ENCODE measurements at places on chromosomes 6 and 20.

GRCh38 chr6:37137201-37138090, 32.5 kb upstream of the PIM1 start:
- no peak for DNase-seq

DNA sequence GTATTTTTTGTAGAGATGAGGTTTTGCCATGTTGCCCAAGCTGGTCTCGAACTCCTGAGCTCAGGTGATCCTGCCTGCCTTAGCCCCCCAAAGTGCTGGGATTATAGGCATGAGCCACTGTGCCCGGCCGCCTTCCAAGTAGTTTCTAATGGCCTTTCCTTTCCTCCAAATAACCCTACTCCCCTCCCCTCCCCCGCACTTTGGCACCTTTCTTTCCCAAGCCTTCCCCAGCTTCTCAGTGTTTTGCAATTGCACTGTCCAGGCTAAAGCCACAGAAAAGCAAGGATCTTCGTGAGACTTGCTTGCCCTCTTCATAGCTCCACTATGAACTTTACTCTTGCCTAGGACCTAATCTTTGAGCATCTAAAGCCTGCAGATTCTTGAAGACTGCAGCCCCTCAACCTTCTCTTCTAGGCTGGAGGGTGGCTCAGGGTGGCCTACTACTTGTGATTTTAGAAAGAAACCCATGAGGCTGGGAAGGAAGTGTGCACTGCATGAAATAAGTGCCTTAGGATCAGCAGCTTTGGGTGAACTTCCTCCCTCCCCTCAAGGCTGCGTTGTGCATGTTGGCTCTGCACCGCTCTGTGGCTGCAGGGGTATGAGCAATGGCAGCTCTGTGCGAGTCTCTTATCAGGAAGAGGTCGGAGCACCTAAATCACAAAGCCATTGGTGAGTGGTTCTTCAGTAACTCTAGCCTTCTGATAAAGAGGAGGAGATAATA, 152.4 kb upstream of the SNX9 start:
- no peak for DNase-seq

DNA sequence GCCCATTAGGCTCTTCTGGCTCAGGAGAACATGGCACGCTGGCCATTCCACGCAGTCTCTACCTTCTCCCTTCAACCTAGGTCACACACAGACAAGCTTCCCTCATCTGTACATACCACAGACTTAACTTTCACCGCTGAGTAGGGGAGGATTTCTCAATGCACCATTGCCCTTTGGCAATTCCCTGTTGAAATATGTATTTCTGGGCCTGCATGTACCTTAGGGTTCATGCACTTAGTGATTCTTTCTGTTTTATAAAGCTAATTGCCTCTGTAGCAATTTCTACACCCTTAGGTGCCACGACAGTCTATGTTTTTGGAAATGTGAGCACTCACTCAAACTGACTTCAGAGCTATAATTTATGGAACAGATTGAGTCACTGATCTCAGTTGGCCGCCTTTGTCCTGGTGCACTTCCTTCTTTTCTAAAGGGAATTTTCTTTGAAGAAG, 253.8 kb upstream of the PRDM1 start:
- no peak for DNase-seq

DNA sequence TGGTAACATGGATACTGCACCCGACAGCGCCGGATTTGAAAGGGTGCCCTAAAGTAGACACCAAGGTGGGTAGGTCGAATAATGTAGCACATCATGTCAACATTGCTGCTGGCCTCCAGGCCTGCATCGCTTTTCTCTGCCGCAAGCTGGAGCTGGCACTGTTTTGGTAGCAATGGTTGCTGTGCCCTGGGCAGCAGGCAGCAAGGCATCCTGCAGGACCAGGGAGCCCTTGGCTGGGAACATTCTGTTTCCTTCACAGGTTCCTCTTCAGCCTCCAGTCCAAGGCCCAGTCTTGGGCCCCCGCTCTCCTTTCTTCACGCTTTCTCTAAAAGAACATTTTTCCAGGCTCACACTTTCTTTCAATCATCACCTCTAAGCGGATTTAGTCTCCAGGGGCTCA, 365.8 kb upstream of the JARID2 start:
- DNase-seq = no peak

DNA sequence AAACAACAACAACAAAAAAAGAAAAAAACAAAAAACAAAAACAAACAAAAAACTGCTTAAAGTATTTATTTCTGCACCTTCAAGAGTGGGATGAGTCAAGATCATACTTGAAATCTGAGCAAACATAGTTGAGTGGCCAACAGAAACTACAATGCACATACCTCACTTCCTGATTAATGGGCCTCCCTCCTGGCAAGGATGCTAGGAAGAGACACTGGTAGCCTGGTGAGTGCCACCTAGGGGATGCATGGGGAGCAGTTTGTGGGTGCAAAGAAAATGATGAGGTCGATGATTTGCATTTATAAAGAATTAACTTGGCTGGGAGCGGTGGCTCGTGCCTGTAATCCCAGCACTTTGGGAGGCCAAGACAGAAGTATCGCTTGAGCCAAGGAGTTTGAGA, 808.1 kb downstream of the MAFB start:
- DNase-seq = no peak

DNA sequence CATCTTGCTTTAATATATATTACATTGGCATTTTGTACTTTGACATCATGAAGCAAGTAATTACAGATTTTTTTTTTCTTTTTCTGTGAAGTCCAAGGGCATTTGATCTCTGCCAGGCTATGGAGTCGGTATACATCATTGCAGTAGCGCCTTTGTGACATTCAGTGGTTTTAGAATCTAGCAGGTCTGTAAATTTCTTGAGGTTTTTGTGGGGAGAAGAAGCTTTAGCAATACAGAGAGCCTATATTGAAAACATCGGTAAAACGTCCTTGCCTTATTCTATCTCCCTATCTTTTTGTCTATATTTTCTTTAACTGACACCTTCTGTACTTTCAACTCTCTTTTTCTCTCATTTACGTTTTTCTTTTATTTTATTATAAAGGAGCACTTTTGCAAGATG, 47.2 kb downstream of the DUSP22 start:
- DNase-seq = no peak

GRCh38 chr6:26250698-26251044, 114.3 kb upstream of the BTN3A2 start:
- no peak for DNase-seq

DNA sequence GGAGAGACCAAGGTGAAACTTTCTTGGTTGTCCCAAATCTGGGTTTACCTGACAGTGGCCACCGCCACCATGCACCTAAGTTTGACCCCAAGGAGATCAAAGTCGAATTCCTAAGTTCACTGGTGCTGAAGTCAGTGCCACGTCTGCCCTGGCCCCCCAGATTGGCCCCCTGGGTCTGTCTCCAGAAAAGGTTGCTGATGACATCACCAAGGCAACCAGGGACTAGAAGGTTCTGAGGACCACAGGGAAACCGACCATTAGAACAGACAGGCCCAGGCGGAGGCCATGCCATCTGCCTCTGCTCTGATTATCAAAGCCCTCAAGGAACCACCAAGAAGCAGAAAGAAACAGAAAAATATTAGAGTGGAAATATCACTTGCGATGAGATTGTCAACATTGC, 91.2 kb downstream of the DLL1 start:
- DNase-seq = no peak

GRCh38 chr20:917416-917815, 1.3 kb upstream of the ANGPT4 start:
- DNase-seq = no peak

GRCh38 chr6:135458051-135458450, 39.5 kb downstream of the AHI1 start:
- no peak for DNase-seq

Data from esophagus squamous epithelium (tissue), 5 donors.